ENCODE measurements at places on chromosomes 5 and 9.

DNA sequence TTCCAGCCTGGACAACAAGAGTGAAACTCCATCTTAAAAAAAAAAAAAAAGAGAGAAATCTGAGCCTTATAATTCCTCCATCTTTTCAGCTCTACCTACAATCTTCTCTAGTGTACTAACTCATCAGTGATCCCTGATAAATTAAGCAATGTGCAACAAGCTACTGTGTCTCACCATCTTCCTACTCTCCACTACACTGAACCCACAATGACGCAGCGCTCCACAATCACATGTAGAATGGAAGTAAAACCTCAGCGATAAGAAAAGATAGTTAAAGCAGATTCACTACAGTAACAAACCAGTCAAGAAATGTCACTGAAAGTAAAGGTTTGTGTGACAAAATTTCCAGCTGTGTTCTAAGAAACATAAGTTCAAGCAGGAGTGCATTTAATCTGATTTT, 13.5 kb downstream of the ABCA1 start:
- no peak for DNase-seq

- DNase-seq = no peak
Measured at GRCh38 chr9:82938426-82939218, 124.3 kb downstream of the RASEF start.

GRCh38 chr5:126066836-126067235, 356.4 kb upstream of the GRAMD2B start:
- DNase-seq = no peak

DNA sequence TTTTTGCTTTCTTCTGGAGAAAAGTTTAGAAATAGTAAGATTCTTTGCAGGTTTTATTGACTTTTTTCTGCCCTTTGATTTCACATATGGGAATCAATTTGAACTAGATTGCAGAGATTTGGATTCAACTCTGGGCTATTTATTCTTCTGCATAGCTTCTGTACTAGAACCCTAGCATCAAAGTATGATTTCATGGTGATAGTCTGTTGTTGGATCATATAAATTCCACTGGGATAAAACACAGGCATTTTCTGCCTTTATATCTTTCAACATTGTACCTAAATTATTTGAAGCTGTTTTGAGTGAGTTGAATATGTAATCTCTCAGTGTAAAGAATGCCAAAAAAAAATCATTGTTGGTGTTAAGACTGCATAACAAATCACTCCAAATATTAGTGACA, 458.4 kb upstream of the MPDZ start:
- no peak for DNase-seq

GRCh38 chr5:104018299-104018698, 455.7 kb upstream of the NUDT12 start:
- DNase-seq = peak; percentile 16

- no peak for DNase-seq
Measured at GRCh38 chr9:126483468-126484073, 130.2 kb upstream of the LMX1B start.

DNA sequence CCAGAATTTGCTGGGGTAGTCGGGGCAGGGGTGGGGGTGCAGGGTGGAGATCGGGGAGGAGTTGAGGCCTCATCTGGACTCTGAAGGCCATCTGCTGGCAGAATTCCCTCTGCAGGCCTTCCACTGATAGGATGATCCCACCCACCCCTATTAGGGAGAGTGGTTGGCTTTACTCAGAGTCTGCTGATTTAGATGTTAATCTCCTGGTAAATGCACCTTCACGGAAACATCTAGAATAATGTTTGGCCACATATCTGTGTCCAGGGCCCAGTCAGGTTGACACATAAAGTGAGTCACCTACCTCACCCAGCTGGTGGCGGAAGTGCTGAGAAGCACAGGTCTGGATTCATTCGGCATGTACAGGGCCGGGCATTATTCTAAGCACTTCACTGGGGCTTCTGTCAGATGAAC, 50.0 kb downstream of the DAPK1 start:
- DNase-seq = no peak

DNA sequence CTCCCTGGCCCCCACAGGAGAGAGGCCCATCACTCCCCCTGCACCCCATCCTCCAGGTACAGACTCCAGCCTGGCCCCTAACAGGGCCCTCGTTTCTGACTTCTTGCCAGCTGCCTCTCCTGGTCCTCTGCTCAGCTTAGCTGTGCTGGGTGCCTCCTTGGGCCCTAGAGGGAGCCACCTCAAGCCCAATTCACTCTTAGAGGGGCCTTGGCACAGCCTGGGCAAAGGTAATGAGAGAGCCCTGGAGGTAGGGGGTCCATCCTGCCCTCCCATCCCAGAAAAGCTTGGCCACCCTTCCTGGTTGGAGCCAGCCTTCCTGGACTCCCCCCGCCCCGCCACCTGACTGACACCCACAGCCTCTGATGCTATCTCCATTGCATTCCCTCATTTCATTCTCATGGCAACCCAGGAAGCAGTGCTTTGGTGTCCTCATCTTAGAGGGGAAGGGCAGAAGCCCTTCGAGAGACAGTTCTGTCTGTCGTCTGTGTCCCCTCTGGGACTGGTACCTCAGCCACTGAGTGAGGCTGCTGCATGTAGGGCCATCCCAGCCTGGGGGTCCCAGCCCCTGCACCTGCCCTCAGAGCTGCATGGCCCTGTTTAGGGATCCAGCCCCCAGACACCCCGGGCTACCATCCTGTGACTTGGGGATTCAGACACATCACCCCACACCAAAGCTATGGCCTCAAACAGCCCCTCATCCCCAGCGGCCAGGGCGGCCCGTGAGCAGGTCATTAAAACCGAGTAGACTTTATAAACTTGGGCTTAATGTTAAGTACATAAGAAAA, 95.5 kb downstream of the BARX1 start:
- no peak for DNase-seq

DNA sequence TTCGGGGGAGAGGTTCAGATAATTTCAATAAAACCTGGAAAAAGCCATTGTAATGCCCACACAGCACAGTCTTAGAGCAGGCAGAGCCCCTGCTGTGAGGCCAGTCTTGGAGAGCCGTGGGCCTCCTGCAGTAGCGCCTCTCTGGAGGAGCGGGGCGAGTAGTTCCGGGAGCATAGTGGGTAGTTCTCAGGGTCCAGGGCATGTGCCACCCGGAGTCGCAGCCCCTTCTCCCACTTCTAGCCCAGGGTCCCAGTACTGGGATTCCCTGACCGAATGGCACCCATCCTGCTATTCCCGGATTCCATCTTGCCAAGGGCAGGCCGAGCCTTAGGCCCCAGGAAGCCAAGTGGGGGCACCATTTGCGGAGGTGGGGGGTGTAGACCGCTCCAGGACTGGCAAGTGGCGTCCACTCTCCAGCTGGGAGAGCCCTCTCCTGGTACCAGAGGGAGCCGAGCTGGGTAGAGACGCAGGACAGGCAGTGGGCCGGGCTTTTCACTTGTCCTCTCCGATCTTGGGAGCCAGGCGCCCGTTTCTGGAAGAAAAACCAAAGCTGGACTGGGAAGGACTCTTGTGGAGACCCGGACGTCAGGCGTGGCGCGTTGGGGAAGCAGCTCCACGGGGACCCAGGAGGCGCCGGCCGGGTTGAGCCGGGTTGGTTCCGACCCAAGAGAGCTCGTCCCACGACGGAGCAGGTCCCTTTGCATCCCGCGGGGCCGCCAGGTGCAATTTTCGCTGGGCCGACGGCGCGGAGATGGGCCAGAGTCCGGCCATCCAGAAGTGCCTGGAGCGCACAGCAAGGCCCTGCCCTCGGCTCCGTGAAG, 12.1 kb downstream of the PROP1 start:
- DNase-seq = no peak

GRCh38 chr5:106489004-106489403, 1181.7 kb downstream of the EFNA5 start:
- no peak for DNase-seq

DNA sequence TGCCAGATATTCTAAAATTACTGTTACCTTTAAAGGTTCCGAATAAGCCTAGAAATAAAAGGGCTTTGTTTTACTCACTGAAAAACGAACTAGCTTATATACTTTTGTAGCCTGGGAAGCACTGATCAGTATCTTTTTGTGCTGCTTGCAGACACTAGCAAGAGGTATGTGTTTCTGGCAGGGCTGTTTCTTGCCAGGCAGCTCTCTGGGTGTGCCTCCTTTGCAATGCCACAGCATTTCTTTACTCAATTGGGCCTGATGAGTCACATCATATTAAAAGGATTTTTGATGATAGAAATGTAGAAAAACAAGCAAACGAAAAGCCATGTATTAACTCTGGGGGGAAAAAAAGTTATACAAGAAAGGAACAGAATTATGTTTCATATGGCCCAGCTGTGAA, 35.6 kb downstream of the CD180 start:
- peak; percentile 70 for DNase-seq

GRCh38 chr9:37100327-37100726, 20.0 kb upstream of the ZCCHC7 start:
- no peak for DNase-seq

DNA sequence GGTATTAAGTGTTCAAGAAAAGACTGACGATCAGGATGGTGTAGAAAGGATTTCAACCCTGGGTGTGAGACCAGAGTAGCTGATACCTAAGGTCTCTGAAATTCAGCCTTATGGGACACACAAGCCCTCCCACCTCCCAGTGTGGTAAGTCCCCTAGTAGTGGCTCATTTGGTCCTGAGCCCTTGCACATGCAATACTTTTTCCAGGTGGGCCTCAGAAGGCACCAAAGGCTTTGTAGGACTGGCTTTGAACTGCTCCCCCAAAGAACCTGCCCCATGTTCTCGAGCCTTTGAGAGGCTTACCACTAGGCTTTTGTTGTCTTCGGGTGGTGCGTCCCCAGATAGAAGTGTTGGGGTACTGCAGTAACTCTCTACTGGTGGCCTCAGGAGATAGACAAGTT, 803 bp downstream of the GARIN3 start:
- DNase-seq = no peak

DNA sequence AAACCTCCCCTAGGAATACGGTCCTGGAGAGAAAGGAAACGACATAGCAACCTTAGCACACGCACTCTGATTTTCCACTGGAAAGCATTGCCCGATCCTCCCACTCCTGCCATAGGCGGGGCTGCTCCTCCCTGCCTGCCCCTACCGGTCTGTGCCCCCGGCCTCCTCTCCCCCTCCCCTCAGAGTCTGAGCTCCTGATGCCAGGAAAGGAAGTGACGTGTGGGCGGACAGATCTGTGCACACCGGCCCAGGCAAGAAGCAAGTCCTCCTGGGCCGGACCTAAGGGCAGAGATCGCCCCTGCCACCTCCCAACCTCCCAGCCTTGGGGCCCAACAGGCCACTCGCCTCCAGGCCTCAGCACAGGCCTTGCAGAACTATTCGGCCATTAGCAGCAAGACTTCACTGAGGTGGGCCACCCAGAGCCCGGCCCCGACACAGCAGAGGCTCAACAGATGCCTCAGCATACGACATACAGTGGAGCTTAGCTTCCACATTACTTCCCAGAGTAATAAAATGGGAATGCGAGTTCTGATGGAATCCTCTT, 7.2 kb downstream of the NINJ1 start:
- no peak for DNase-seq

DNA sequence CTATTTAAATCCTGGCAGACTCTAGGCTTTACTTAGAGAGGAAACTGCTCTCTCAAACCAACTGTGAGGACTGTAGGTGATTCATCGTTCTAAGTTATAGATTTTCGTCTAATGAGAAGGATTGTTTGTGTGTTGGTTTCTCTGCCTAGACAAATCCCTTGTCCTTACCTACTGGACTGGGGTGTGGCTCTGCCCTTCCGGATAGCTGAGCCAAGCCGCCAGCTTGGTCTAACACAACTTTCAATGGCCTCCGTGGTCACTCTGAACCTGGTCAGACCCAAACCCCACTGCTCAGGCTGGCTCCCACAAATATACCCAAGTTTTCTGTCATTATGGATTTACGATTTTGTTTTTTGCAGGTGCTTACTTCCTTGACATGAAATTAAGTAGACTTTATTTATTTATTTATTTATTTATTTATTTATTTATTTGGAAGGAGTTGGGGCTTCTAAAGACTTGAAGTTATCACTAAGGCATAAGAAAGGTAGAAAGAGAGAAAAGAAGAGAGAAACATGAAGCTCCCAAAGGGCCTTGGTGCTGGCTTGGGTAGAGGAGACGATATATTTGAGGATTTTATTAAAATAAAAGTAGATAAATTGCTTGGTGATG, 19.0 kb downstream of the CARTPT start:
- no peak for DNase-seq

- DNase-seq = no peak
Measured at GRCh38 chr5:162128117-162128516, 60.5 kb downstream of the GABRG2 start.

DNA sequence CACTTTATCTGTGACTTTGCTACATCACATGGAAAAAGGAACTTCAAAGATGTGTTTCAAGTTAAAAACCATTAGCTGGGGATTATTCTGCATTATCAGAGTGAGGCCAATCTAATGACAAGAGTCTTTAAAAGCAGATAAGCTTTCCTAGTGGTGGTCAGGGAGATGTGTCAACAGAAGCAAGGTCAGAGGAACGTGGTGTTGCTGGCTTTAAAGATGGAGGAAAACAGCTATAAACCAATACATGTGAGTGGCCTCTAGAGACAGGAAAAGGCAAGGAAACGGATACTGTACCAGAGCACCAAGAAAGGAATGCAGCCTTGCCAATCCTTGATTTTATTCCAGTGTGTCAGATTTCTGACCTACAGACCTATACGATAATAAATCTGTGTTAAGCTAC, 204.2 kb downstream of the TAF11L14 start:
- DNase-seq = no peak

DNA sequence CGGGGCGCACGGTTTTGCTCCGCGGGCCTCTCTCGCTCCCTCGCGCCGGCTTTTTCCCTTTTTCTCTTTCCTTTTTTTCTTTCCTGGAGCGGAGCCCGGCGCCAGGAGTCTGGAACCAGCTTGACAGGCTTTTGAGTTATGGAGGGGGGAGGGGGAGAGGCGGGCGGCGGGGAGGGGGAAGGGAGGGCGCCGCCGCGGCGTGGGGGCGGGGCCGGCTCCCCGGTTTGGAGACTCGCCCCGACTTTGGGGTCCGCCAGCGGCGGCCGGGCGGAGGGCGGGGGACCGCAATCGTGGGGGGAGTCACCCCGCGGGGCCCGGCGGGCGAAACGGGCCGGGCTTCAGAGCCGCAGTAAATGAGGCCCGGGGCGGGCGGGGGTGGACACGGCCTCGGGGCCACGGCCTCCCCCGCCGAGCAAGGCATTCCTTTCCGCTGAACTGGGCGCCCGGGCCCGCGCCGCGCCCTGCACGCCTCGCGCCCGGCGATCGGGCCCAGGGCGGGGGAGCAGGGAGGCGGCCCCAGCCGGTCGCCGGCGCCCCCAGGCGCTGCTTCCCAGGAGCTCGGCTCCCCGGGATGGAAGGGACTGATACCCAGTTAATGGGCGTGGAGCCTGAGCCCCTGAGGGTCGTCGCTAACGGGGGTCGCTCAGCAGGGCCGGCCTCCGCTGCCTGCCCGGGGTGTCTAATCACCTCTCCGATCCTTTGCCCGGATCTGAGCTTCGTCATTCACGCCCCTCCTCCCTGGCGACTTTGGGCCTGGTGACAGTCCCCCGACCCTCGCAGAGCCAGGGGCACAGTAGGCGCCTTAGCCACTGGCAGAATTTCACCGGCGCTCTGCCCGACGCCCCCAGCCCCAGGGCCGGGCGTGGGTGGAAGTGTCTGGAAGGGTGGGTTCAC, 138.1 kb downstream of the C9orf50 start:
- peak; percentile 94 for DNase-seq

DNA sequence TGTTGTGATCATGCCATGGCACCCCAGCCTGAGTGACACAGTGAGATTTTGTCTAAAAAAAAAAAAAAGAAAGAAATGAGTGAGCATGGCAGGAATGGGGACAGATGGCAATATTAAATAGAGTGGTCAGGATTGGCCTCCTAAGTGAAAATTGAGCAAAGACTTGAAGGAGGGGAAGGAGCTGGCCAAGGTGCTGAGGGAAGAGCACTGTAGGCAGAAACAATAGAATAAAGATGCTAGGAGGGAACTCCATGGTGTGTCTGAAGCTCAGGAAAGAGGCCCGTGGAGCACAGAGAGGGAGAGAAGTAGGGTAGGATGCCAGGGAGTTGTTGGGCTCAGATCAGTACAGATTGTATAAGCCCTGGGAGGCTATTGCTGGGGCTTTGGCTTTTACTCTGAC, 64.4 kb upstream of the PCAT7 start:
- DNase-seq = peak; percentile 30
